G401 (cell line): ENCODE measurements at places on chromosomes 16 and 17. TPM values are rescaled to one million over a fixed set of nuclear protein-coding genes. Genes with fewer than 3 reads are reported as not detected.

Gene GGT6
- total RNA-seq, result 5.3 TPM in 1 of 2 replicates, not detected in the other

- DNase-seq, result no peak
Observed at GRCh38 chr16:50478075-50478772, 70.0 kb upstream of the NKD1 start.

- no peak for DNase-seq
Observed at GRCh38 chr17:7336240-7337175, at the start of gene ACAP1. ACAP1 (plus strand) TSS chr17:7336529; CDS start chr17:7336735, 206 bp downstream.

- no peak for DNase-seq
Observed at GRCh38 chr17:61815863-61816503, 47.3 kb downstream of the BRIP1 start.

Gene ACSM2A
- total RNA-seq, result not detected in 2 replicates

DNA sequence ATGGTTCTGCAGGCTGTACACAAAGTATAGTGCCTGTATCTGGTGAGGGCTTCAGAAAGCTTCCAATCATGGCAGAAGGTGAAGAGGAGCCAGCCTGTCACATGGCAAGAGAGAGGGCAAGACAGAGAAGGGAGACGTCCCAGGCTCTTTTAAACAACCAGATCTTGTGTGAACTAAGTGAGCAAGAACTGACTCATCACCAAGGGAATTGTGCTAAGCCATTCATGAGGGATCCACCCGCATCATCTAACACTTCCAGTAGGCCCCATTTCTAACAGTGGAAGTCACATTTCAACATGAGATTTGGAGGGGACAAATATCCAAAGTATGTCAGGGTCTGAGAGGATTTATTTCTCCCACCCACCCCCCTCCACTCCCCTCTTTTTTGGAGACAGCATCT, 56.2 kb upstream of the ELAC2 start:
- no peak for DNase-seq

- peak; percentile 78 for DNase-seq
Observed at GRCh38 chr16:79439901-79440300, 160.6 kb downstream of the MAF start.

DNA sequence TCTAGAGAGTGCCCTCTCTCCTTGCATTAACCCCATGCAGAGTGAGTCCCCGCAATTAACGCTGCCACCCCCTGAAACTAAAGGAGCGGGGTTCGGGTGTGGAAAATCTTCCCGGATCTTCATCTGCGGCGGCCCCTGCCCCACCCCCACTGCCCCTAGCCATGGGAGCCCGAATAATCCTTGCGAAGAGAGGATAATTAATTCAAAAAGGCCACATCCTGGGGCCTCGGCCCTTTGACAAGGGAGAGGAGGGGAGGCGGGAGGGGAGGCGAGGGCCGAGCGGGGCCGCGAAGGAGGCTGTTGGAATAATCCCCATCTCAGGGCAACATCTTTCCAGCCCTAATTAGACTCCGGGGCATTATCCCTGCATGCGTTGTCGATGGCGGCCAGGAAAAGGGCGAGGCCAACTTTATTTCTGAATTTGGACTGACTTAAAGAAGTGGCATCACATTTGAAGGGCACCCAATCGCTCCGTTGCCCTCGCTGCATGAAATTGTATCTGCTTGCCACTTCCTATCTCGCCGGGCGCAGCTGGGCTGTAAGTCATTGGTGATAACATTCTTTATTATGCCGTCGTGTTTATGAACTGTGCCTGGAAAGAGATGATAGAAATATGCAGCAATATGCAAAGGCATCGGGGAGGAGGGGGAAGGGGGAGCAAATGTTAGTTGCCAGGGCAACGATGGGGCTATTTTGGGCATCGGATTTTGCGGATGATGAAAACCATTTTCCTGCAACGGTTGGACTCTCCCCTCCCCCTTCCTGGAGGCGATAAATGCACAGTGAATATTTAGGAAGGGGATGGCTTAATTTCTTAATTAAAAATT, 387.1 kb upstream of the TNRC6C start:
- DNase-seq, result peak; percentile 89

DNA sequence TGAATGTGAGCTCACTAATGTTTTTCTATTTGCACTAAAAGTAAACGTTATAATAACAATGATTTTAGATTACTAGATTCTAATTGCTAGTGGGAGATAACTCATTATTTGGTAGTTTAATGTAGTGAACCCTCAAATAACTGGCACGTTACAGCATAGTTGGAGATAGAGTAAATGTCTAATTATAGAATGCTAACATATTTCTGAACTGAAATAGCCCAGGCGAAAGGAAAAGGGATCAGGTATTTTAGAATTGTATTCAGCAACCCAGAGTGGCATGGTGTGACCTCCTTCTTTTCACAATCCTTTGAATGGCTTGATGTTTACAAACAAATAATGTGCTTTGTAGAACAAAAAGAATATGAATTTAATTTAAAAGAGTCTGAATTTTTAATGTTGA, 1221.2 kb downstream of the CDH8 start:
- no peak for DNase-seq

DNA sequence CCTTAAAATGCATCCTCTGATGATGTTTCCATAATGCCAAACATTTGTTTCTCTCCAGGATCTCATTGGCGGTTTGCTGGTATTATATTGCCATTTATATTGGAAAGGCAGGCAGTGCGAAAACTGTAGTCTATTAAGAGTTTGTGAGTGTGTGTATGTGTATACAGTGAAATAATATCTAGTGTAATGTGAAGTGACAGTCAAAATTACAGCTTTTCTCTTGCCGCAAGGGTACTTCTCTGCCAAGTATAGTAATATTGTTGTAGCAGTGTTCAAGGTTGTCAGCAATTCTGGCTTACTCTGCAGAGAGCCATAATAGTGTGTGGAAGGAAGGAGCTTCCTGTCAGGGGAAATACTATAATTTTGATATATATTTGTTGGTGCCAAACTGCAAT, 178.6 kb downstream of the WWOX start:
- peak; percentile 66 for DNase-seq

GRCh38 chr16:2428784-2429033, 538 bp upstream of the CCNF start:
- no peak for DNase-seq

DNA sequence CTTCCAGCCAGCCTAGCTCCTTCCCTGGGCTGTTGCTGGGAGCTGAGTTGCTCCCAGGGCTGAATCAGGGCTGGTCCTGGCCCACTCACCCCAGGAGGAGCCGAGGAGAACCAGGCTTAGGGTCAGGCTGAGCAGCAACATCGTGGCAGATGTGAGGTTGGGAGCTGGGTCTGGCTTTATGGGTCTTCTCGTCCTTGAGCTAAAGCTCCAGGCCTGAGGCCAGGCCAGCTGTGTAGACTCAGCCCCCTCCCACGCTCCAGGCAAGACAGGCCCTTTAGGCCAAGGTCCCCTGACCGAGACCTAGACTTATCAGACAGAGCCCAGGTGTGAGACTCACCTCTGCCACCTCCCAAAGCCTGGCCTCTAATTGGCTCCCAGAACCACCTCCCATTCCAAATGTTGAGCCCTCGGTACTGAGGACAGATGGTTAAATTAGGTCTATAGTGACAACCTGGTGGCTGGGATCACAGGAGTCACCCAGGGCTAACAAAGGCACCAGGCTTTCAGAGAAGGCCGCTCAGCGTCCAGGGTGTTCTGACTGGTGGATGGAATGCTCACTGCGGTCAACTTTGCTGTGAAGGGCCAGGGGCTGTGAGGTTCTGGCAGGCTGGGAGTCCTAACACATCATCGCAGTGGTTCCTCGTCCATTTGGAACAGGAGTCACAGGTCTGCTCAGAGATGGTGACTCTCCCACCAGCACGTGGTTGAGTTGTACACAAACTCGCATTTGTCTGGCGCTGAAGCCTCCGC, at the start of gene CTRL:
CTRL (minus strand) TSS at position 151 of the 750 bp plus-strand sequence; CDS start at position 141, 10 bp downstream.
- DNase-seq, result no peak

DNA sequence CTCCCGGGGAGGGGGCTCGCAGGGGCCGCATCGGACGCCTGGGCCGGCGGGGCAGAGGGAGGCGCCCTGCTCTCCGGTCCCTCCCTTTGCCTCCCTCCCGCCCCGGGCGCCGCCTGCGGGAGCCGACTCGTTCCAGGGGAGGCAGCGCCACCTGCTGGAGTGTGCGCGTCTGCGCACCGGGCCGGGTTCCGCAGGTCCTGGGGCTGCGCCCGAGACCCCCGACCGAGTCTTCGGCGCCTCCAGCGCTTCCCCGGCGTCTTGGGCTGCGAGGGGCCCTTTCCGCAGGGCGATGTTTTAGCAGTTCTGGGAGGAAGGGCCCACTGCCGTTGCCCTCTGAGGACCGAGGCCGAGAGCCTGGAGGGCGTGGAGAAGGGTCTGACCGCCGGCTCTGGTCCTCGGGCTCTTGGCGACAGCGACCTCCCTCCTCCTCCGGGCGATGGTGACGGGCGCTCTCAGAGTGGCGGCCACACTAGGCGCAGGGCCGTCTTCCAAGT, 106.3 kb downstream of the SEC14L1 start:
- peak; percentile 83 for DNase-seq

- no peak for DNase-seq
Observed at GRCh38 chr16:27441276-27441675, 39.3 kb downstream of the IL21R start.

DNA sequence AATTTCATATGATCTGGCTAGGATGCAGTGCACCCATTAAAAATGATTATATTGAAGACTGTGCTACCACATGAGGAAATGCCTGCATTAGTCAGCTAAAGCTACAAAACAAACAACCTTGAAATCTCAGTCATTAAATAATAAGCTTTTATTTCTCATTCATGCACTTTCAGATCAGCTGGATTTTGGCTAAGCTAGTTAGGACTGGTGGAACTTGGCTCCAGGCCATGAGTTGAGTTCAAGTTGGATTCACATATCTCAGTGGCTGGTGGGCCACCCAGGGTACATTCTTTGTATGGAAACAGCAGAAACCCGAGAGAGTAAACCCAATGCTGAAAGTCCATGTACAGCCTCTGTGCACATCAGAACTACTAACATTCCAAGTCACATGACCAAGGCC, 6.4 kb upstream of the SLFN12L start:
- DNase-seq, result no peak

DNA sequence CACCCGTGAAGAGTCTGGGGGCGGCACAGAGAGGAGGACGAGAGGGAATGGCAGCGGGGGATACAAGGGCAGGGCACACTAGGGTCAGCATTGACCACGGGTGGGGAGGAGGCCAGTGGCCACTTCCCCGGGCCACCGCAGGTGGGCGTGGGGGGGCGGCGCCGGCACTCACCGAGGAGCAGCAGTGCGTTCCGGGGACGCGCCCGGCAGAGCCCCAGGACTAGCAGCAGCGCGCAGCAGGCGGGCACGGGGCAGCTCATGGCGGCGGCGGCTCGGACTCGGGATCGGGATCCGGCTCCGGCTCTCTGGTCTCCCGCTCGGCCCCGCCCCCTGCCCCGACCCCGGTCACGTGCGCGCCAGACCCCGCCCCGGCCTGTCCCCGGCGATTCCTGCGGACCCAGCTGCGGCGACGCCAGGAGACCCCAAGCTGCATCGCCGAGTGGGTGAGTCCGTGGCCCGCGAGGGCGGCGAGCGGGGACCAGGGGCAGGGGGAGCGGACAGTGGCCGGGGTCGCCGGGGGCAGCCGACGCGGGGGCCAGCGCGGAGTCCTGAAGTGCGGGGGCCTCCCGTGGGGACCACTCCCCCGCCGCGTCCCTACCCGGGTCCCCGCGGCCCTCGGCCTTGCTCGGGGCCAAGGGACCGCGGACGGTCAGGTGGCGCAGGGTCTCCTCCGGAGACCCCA, at the start of the genes SGSH and SLC26A11:
SGSH (minus strand) TSS at position 280 of the 682 bp plus-strand sequence; CDS start at position 260, 20 bp downstream.
SLC26A11 (plus strand) TSS at position 374 of the 682 bp plus-strand sequence. CDS start 1,134 bp downstream, outside the sequence.
- peak; percentile 33 for DNase-seq

GRCh38 chr16:70267516-70267915, 15.8 kb upstream of the EXOSC6 start:
- DNase-seq, result peak; percentile 59

DNA sequence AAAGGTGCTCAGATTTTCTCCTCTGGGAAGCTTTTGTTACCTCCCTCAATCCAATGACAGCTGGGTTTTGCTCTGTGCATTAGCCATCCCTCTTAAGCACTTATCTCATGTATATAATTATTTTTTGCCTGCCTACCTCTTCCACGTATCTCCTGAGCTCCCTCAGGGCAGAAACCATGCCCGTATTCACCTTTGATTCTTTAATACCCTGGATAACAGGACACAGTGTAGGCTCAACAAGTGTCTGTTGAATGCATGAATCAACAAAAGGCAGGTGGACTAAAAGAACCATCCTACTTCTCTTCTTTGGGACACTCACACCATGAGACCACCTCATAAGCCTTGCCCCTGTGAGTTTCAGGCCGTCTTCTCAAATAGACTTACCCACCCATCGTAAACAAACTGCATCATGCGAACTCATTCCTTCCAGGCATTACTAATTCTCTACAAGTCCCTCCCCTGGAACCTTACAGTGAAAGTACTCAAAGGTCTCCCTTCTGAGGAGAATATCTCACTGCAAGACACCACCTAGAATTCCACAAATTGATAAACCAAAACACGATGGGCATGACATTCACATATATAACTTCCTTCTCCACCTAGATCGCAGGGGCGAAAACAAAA, 3.2 kb downstream of the ARHGAP17 start:
- DNase-seq, result no peak

Gene CHD9NB
- 43.5 and 58.1 TPM in 2 replicates for total RNA-seq

DNA sequence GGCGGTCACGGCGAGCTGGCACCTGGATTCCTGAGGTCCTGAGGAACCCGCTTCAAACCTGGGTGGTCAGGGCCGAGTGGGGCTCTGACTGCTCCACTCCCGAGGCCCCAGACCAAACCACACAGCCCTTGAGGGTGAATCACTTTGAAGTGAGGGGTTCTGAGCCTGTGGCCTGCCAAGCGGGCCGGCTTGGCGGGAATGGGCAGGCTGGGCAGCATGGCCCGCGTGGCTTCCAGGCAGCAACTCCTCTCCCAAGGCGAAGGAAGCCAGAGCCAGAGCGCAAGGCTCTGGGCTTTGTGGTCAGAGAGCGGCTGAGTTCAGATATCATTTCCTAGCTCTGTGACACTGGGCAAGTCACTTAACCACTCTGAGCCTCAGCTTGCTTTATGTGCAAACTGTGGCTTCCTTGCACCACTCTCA, 42.7 kb downstream of the CMIP start:
- DNase-seq, result no peak

DNA sequence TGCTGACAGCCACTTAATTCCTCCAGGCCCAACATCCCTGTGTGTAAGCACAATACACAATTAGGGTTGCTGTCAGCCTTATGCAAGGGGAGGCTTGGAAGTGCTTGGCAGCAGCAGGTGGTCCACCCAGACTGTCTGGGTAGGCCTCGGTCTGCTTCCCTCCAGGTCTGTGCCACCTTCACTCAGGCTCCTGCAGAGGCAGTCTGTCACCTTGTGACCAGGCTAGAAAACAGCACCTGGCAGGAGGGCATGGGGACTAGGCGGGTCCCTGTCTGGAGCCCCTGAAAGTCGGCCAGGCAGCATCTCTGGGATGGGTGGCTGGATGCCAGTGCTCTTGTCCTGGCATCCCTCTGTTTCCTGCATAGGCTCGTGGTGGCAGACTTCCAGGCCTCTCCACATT, 578.1 kb downstream of the KCNJ18 start:
- DNase-seq, result peak; percentile 0
